ENCODE measurements at places on chromosomes 3 and 15. TPM values are rescaled to one million over a fixed set of nuclear protein-coding genes. Genes with fewer than 3 reads are reported as not detected.

USP13 gene
- total RNA-seq: 7.8 TPM

ITGA11 gene
- 159 TPM for total RNA-seq

ZNF860 gene
- total RNA-seq: 0.86 TPM

CMTM6 gene
- total RNA-seq: 72.8 TPM

LCTL gene
- total RNA-seq: 0.32 TPM

CHAC1 gene
- total RNA-seq: 62.2 TPM

GOLGA6L7 gene
- not detected for total RNA-seq

THSD4 gene
- 76.4 TPM for total RNA-seq

P2RY13 gene
- total RNA-seq: not detected

FSIP1 gene
- total RNA-seq: 2.6 TPM

MNS1 gene
- 0.43 TPM for total RNA-seq

PP2D1 gene
- total RNA-seq: not detected

SLC35G2 gene
- total RNA-seq: 17.3 TPM

PLS1 gene
- 1.6 TPM for total RNA-seq

MOBP gene
- total RNA-seq: not detected

CIAO2A gene
- 55.1 TPM for total RNA-seq

PCSK6 gene
- 7.7 TPM for total RNA-seq

SLC28A2 gene
- not detected for total RNA-seq

CPA3 gene
- under 0.01 TPM for total RNA-seq

MAGI1 gene
- 20.7 TPM for total RNA-seq

CLSTN2 gene
- 7.3 TPM for total RNA-seq

GPR27 gene
- total RNA-seq: not detected
